NCI-H82 (cell line): ENCODE measurements at places on chromosomes 7 and 10.

DNA sequence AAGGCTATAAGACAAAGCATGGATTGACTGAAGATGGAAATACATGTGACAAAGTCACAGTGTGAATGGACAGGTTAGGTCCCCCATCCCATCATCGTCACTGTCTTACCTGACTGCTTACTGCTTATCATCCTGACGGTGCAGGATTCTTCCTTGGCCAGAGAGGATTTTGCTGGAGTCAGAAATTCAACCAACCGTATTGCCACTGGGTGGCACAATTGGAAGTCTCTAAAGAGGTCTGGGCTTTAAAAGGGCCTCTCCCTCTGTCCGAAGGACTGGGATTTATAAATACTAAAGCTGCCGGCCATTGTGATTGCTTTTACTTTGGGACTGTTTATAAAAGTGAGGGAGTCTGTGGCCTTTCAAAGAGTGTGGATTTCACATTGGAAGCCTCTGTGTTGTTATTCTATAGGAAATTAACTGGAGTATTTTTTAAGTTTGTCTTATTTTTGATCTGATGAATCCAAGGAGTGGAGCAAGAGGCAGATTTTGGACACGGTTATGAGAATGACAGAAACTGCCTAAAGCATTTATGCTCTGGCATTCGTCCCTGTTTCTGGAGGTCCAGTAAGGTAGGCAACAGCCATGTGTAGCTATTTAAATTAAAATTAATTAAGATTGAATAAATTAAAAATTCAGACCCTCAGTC, 113.3 kb upstream of the CREB5 start:
- DNase-seq, result peak; percentile 83

- DNase-seq, result no peak
Observed at GRCh38 chr10:133045556-133046389, 42.0 kb upstream of the ADGRA1 start.

DNA sequence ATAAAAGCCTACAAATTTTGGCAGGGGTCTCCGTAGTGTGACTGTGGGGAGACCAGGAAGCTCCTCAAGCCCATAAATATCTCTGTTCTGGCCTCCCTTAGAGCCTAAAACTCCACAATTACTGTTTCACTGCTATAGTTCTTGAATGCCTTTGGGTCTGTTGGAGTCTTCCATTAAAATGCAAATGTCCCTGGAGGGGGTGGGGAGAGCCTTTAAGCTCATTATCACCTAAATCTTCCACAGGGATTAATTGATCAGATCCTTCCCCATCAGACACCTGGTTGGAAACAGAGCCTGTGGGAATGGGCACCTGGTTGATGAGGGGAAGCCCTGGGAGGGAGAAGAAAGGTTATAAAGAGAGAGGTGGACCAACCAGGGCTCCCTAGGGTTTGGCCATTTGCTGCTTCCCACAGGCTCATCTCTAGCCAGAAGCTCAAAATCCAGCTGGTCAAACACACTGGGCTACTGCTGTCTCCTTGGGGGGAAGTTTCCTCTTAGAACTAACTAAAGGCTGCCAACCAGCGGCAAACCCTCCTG, 718.2 kb downstream of the LRMDA start:
- DNase-seq, result peak; percentile 68

- DNase-seq, result no peak
Observed at GRCh38 chr7:67547183-67547907, 550.7 kb downstream of the TYW1 start.

GRCh38 chr7:3862774-3863173, 561.7 kb downstream of the SDK1 start:
- no peak for DNase-seq

DNA sequence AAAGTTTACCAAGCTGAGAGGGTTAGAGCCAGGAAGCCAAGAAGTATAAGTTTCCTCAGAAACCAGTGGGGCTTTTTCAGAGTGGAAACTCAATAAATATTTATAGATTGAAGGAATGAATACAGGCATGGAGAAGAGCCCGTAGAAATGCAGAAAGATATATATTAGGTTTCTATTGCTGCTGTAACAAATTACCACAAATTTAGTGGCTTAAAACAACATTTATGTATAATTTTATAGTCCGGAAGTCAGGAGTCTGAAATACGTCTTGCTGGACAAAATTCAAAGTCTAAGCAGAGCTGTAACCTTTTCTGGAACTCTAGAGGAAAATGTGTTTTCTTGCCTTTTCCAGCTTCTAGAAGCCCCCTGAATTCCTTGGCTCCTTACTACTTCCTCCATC, 107.3 kb upstream of the SEMA3D start:
- no peak for DNase-seq

- no peak for DNase-seq
Observed at GRCh38 chr7:33325754-33326484, 196.6 kb downstream of the BBS9 start.

GRCh38 chr7:134676743-134677142, 30.1 kb downstream of the BPGM start:
- DNase-seq, result no peak

GRCh38 chr7:15489383-15489782, 72.4 kb downstream of the AGMO start:
- no peak for DNase-seq

GRCh38 chr10:122494833-122495232, 33.5 kb downstream of the HTRA1 start:
- DNase-seq, result no peak

DNA sequence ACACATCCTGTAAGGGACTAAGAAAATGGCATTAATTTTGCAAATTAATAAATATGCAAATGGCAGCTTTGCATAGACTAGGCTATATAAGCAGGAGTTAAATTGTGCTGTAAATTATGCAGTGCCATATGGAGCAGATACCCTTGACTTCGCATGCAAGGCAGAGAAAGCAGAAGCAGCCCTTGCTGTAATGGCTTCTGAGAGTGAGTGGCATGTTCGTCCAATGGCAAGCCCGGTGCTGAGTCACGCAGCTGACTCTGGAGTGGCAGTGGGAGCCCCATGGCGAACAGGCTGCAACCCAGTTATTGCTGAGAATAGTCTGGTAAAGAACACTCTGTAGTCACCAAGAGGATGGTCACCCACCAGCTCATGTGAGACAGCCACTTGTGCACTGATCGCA, 1186.5 kb downstream of the TYW1 start:
- no peak for DNase-seq

GRCh38 chr10:89165923-89166322, 41.2 kb downstream of the CH25H start:
- no peak for DNase-seq

GRCh38 chr7:8254667-8255066, 7.3 kb downstream of the ICA1 start:
- DNase-seq, result no peak

DNA sequence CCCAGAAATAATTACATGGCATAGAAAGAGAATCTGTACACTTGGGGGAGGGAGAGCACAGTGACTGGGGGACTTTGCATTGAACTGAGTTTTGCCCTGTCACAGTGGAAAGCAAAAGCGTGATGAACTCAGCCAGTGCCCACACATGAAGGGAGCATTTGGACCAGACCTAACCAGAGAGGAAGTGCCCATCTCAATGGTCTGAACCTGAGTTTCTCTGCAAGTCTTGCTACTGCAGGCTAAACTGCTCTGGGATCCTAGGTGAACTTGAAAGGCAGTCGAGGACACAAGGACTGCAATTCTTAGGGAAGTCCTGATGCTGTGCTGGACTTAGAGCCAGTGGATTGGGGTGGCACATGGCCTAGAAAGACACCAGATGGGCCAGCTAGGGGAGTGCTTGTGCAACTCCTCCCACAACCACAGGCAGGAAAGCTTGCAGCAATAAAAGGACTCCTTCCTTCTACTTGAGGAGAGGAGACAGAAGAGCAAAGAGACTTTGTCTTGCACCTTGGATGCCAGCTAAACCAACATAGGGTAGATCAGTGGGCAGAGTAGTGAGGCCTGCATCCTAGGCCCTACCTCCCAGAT, 259.0 kb downstream of the GRM8 start:
- DNase-seq, result peak; percentile 65

DNA sequence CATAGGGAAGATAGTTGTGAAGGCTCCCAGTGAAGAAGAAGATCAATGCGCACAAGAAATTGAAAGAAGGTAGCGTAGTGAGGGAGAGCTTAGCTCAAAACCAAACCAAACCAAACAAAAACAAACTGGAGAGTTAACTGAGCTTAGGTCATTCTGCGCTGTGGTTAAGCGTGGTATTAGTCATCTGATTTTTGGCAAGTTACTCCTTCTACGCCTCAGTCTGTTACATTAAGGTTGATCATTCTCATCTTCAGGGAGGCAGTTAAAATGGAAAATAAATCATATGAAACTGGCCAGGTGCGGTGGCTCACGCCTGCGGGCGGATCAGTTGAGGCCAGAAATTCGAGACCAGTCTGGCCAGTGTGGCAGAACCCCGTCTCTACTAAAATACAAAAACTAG, 259.7 kb downstream of the EXOC4 start:
- DNase-seq, result no peak

- DNase-seq, result peak; percentile 82
Observed at GRCh38 chr7:13989126-13989948, at the start of gene ETV1. TSS of gene ETV1 (minus strand) at chr7:13989666. CDS start at chr7:13989052, 614 bp downstream.

GRCh38 chr10:75663947-75664664, 232.7 kb downstream of the LRMDA start:
- no peak for DNase-seq

DNA sequence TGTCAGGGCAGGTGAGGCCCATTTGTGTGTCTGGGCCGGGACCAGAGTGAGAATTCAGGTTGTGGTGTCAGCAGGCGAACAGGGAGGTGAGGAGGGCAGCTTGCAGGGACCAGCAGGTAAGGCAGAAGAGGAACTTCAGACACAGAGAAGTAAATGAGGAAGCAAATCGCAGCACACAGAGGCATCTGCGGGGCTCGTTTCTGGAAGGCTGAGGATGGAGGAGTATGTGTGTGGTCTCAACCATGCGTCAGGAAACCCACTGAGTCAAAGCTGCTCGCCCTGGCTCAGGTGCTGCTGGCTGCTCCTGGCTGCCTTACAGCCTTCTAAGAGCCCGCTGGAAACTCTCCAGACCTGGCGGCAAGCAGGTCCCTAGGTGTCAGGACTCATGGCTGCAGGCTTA, 26.9 kb upstream of the PITRM1 start:
- no peak for DNase-seq

GRCh38 chr7:46776790-46777189, 805.1 kb downstream of the TNS3 start:
- DNase-seq, result peak; percentile 11

- DNase-seq, result peak; percentile 64
Observed at GRCh38 chr10:97590748-97591495, 1.4 kb downstream of the C10orf62 start.

- DNase-seq, result no peak
Observed at GRCh38 chr7:155722118-155722517, 77.7 kb downstream of the RBM33 start.

GRCh38 chr10:93099670-93100069, 26.0 kb downstream of the CYP26A1 start:
- no peak for DNase-seq

DNA sequence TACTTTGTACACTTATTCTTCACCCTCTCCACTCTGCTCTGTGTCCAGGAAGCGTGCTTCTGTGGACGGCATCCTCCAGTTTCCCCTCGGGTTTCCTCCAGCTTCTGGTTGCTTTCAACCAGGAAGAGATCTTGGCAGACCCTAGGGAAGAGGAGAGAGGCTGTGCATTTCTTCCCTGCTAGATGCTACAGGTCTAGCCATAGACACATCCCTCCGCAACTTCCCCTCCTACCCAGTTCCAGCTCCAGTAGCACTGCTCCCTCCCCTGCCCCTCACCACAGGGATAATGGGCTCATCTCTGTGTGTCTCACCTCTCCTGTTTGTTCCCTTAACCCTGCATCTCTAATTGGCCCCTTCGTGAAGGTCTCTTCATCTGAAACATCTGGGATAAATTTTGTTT, 16.3 kb downstream of the TLL2 start:
- DNase-seq, result no peak

DNA sequence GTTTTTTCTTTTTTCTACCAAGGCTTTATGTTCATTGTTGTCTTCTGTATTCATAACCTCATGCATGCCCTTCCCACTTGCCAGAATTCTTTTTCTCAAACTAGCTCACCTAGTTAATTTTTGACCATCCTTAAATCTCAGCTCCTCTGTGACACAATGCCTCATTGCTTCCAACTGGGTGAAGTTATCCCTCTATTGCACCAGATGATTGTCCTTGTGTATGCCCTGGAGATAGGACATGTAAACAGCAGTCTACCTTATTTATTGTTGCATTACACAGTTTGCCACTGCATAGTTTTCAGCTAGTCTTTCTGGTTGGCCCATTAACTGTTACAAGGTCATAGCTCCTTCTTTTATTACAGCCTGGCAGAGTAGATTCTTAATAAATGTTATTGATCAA, 763.1 kb upstream of the COBL start:
- DNase-seq, result no peak

DNA sequence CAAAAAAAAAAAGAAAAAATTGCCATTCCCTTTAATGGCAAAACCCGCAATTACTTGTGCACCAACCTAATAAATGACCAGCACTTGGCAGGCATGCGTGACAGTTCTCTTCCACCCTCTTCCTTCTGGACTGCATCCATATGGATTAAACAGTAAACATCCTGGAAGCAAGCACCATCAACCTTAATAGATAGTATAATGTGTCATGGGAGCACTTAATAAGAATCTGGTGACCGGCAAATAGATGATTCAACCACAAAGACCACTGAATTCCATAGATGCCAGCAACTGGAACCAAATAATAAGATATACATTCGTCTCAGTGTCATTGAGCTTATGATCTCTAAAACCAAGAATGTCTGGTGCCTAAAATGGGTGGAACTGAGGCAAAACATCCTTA, 610.2 kb downstream of the CALN1 start:
- DNase-seq, result no peak

- no peak for DNase-seq
Observed at GRCh38 chr10:3045471-3046209, 21.7 kb upstream of the PFKP start.

DNA sequence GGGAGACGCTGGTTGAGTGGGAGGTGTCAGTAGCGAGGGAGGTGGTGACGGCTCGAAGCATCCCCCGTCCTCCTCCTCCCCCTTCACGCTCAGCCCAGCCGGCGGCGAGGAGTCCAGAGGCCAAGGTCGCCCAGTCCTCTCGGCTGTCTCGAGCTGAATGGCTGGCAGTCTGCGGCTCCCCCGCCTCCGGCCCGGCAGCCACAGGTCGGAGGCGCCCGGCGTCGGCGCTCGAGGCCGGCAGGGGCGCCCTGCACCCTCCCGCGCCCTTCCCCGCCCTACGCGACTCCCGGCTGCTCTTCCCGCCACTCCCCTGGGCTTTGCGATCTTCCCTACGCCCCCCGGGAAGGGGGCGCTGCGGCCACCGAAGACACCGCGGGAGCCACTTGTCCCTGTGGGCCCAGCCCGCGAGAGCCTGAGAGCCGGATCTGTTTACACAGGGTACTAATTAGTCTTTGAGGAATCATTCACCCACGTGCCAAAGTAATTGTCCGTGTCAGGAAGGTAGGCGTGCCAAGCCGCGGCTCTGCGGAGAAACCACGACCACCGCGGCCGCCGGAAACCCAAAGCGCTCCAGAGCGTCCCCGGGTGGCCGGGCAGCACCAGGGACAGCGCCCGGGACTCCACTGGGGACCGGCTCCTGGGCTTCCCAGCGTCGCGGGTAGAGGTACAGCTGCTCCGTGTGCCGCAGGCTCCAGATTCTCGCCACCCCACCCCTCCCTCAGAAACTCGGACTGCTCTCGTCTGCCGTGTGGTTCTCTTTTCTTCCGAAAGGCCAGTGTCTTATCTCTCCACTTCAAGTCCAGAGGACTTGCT, at the start of gene NXPH1:
NXPH1 (plus strand) TSS at position 133 of the 813 bp plus-strand sequence.
- DNase-seq, result peak; percentile 83

GRCh38 chr10:3264161-3264761, 91.7 kb upstream of the PITRM1 start:
- DNase-seq, result no peak

GRCh38 chr10:117094856-117095255, 43.2 kb downstream of the VAX1 start:
- peak; percentile 1 for DNase-seq

GRCh38 chr7:69761290-69761922, 163.1 kb downstream of the AUTS2 start:
- DNase-seq, result peak; percentile 95
